ENCODE measurements at places on chromosomes 11 and 22.

- no peak for DNase-seq
These were observed 79.7 kb downstream of the DGCR2 start for GRCh38 chr22:19042285-19043120.

- no peak for DNase-seq
These were observed 777 bp downstream of the LTO1 start for GRCh38 chr11:69674267-69674885.

GRCh38 chr22:19535001-19535400 is 10.8 kb upstream of the CLDN5 start:
- no peak for DNase-seq

- no peak for DNase-seq
These were observed 41.3 kb downstream of the ALX4 start for GRCh38 chr11:44268614-44269080.

- DNase-seq: no peak
These were observed 858.4 kb downstream of the NTM start for GRCh38 chr11:132228746-132229325.

DNA sequence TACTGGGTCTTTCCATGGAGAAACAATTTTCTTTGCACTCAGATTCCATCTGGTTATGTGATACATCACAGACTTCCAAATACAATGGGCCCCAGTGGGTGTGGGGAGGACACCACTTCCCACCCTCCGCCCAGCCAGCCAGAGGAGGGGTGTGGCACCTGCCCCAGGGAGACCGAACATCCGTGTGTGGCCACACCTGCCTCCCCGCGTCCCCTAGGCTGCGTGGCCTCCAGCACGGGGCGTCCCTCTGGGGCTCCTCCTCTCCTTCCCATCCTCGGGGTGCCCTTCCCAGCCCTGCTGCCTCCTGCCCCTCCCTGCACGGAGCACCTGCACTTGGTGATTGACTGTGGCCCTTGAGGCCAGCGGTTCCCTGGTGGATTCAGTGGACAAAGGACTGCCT is 49.1 kb downstream of the CERK start:
- DNase-seq: no peak

GRCh38 chr22:46732041-46732379 is 6.0 kb downstream of the CERK start:
- no peak for DNase-seq

DNA sequence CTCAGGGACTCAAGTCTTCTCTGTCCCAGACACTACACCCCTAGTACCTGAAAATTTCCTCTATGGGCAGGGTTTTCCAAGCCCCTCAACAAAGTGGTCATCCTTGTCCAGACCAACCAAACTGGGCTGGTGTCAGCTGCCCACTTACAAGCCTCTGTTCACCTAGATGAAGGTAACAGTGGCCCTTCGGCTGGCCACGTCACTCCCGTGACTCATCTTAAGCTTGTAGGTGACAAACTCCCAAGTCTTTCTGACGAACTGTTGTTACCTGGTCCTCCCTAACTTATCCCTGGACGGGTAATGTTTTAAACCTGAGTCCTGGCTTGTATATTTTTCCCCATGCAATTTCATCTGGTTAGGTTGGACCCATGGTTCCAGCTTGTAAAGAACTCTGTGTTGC is 4.7 kb downstream of the CXCR5 start:
- DNase-seq: no peak

GRCh38 chr11:86370922-86371594 is 3.6 kb upstream of the CCDC81 start:
- DNase-seq: no peak

- DNase-seq: no peak
These were observed 38.1 kb upstream of the OPCML start for GRCh38 chr11:133570376-133570775.

DNA sequence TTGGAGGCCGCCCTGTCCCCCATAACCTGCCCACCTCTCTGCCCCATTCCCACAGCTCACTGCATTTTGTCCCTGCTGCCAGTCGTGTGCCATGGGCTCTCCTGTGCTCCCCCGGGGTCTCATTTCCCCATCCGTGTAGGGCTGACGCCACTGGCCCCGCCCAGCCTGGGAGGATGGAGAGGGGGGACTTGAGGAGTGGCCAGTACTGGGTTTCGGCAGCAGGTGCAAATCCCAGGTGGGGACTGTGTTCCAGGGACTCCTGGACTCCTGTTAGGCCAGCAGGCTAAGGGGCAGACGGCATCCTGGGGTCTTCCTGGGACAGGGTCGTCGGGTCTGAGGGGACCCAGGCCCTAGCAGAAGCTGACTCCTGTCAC is 1.2 kb upstream of the MYO7A start:
- DNase-seq: no peak

- DNase-seq: no peak
These were observed 34.0 kb upstream of the A4GALT start for GRCh38 chr22:42754658-42755057.

DNA sequence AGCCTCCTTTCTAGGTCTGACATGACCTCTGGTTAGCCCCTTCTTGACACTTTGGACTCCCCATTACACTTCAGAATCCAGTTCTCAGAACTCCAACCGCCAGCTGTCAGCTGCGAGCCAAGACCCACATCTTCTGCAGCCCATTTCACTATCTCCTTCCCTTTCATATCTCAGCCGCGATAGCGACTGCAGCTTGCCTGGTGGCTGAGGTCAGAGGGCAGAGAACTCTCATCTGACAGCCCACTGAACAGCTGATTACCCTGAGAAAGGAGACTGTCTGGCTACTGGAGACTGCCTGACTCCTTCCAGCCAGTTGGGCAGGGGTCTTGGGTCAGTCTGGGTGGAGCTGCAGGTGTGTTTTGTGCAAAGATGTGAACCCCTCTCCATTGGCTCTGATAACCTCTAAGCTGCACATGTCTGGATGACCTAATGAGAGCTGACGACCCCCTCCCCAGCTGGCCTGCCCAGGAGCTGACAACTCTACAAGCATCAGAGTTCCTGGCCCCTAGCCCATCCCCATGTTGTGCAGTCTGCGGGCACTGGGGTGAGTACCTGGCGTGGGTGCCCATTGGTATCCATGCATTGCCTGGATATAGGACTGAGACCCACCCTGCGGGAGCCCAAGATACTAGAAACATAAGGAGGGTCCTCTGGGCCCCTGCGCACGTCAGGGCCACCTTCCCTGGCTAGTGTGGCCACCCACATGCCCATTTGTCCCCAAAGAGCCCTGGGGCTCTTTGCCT is 1.1 kb downstream of the CHRM1 start:
- DNase-seq: no peak

DNA sequence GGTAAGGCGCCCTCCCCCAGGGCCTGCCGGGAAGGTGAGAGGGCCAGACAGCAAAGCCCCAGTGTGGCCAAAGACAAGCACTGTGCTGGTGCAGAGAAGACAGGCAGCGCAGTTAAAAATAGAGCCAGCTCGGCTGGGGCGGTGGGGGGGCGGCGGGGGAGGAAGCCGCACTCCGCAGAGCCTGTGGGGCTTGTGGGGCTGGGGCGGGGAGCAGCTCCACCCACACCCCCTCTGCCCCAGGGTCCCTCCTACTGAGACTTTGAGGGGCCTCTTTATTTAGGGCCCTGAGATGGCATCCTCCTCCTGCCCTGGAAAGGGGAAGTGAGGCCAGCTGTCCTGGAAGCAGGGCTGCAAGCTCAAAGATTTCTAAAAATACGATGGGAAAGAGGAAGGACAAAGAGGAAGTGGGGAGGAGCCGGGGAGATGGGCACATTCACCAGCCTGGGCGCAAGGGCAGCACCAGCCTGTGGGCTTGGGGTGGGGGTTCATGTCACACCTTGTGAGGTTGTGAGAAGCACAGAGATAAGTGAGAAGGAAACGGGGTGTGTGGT is 2.6 kb downstream of the CYTH4 start:
- no peak for DNase-seq

GRCh38 chr22:24699876-24700275 is 74.6 kb downstream of the PIWIL3 start:
- DNase-seq: no peak

GRCh38 chr22:47249370-47249928 is 487.0 kb downstream of the TBC1D22A start:
- DNase-seq: no peak

DNA sequence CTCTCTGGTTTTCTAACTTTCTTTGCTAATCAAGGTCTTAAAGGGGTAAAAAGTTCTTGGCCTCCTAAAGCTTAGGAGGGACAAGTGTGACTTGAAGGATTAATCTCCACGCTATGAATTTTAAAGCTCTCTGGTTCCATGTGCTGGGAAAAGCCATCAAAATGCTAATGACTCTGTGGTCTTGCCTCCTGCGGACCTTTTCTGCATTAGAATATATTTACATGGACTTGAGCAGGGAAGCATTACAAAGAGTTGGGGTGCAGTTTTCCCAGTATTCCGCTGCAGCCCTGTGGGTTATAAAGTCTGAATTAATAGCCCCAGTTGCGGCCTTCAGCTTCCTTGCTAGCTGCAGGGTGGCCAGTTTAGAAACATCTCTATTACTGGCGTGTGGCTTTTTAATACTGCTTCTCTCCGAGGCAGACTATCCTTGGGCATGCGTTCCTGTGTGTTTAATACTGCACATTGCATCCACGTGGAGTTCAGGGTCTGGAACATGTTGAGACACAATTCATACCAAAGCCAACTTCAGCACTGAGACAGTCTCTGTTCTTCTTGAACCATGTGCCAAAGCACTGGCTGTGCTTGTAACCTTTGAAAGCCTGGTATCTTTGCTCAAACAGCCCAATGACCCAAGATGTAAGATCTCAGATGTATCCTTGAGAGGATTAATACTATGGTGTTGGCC is 27.3 kb downstream of the TSPAN18 start:
- DNase-seq: no peak

DNA sequence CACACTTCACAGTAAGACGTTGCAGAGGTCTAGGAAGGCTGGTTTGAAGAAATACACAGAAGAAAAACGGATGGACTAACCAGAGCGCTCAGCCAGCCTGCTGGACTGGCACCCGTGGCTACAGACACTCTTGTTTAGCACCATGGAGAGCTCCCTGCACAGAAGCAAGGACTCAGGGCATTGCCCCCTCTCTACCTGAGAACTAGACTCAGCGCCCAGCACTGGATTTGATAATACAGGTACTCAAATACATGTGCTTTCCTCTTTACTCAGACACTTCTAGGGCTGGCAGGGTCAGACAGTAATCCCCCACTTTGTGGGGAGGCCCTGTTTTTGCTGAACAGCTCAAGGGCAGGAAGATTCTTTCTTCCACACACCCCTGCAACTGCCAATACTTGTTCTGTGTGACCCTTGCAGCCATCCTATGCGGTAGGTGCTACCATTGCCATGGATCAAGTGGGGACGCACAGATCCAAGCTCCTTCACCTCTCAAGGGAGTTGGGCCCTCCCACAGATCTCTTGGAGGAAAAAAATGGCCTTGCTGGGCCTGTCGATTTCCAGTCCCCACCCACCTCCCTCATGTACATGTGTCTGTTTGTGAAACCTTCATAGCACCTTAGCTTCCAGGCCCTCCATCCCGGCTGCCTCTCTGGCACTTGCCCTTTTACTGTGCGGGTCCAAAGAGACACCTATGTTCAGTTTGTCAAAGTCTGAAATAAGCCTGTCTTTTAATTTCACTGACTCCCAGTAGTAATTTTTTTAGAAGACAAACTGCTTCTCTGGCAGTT is 5.1 kb upstream of the P2RX6 start:
- no peak for DNase-seq

DNA sequence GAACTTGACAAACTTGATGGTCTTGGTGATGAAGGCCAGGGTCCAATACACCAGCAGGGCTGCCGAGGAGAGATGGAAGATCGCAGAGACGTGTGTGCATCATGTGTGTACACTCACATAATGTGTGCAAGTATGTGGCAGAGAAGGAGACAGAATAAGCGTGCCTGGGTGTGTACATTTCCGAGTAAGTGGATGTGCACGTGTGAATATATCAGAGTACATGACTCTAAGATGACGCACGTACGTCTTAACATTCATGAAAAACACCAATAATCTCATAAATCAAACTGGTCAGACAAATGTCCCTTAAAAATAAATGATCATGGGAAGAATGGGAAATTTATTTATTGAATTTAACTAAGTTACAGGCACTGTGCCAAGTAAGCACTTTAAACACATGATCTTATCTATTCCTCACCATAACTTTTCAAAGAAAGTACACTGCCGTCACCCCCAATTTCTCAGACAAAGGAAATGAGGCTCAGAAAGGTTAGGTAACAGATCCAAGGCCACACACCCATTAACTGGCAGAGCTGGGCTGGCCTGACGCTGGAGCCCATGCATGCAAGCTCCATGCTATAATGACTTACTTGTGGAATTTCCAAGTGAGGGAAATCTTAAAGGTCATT is 13.0 kb downstream of the ABCC8 start:
- no peak for DNase-seq

DNA sequence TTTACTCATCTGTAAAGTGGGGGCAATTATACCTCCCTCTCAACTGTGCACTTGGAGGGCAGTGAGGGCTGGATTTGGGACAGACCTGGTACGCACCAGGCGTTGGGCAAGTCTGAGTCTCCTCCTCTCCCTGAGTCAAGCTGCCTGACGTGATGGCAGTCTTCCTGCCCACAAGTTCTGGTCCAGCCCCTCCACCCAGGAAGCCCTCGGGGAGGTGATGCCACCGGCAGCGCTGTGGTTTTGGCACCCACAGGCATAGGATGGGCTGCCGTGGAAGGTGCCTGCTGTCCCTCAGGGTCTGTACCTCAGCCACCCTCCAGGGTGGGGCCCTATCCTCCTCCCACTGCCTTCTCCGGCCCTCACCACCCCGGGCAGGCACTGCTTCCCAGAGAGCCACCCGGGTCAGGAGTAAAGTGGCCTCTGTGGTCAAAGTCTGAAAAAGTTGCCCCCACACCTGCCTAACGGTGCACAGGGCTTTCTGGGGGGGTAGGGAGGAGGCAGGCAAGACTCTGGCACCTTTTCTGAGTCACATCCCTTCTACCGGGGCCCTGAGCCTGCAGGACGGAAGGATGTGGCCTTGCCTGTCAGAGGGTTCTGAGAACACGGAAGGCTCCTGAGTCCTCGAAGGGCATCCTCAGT is 6.5 kb upstream of the APOBEC3H start:
- no peak for DNase-seq

DNA sequence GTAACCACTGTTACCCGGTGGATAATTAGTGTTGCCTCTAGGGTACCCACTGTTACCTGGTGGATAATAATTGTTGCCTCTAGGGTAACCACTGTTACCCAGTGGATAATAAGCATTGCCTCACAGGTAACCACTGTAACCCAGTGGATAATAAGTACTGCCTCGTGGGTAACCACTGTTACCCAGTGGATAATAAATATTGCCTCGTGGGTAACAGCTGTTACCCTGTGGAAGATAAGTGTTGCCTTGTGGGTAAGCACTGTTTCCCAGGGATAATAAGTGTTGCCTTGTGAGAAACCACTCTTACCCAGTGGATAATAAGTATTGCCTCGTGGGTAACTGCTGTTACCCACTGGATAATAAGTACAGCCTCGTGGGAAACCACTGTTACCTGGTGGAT is 9.3 kb upstream of the NXPE4 start:
- no peak for DNase-seq

DNA sequence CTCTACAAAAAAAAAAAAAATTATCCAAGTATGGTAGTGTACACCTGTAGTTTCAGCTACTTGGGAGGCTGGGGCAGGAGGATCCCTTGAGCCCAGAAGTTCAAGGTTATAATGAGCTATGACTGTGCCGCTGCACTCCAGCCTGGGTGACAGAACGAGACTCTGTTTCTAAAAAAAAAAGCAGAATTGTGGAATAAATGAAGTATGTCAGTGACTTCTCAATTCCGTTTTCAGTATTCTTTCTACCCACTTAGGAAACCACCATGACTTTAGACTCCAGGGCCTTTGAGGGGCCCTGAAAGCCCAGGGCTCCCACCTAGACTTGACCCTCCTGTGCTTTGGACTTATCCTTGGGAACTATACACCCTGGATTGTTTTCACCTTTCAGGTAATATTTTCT is 6.5 kb upstream of the NUP160 start:
- DNase-seq: no peak

Measured in omental fat pad (tissue), 4 donors.